ENCODE measurements at places on chromosomes 3 and 15.

DNA sequence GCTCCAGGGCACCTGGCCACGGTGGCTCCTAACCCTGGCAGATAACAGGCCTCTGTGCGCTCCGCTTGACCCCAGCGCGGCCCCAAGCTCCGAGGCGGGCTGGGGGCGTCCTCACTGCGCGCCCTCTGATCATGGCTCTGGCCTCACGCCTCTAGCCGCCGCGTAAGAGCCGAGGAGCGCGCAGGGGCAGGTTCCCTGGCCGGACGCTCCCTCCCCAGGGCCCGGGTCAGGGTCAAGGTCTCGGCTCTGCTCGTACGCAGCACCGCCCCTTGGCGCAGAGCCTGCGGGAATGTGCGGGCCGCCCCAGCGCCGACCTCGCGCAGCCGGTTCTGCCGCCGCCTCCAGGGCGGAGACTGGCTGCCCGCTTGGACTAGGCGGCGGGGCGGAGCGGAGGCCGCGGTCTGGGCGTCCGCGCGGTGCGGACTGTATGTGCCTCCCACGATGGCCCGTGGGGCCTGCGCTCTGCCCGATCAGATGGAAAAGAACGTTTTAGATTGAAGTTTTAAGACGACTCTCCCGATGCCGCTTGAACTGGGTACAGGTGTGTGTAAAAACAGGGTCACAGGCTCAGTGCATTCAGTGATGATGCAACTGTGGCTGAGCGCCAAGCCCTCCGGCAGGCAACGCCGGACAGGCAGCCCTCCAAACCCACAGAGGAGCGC, 40.8 kb downstream of the CHST14 start:
- DNase-seq = peak; percentile 23

DNA sequence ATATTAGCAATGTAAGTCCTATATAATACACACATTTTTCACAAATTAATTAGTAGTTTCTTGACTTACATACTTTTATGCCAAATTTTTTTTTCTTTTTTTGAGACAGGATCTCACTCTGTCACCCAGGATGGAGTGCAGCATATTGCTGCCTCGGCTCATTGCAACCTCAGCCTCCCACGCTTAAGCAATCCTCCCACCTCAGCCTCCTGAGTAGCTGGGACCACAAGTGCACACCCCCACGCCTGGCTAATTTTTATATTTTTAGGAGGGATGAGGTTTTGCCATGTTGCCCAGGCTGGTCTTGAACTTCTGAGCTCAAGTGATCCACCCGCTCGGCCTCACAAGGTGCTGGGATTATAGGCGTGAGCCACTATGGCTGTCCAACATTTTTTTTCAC, 54.6 kb downstream of the RNF111 start:
- DNase-seq = no peak

DNA sequence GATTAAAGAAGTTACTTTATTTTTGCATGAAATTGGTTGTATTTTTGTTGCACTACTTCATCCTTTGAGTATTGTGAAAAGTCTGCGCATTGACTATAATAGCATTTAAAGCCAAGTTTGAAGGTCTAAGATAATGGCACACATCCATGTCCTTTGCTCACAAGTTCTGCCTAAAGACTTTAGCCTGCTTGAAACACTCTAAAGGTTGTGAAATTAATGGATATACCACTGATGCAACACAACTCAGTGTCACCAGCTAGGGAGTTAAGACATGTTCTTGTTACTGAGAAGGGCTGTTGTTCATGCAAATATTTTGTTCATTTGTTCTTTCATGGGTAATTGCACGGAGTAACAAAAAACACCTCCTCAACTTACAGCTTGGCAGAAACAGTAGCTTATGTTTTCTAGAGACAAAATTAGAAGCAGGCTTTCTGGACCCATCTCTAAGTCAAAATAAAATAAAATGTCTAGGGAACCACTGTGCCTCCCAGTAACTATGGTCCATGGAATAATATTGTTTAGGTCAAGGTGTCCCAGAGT, 83.9 kb downstream of the PPARG start:
- DNase-seq = no peak

DNA sequence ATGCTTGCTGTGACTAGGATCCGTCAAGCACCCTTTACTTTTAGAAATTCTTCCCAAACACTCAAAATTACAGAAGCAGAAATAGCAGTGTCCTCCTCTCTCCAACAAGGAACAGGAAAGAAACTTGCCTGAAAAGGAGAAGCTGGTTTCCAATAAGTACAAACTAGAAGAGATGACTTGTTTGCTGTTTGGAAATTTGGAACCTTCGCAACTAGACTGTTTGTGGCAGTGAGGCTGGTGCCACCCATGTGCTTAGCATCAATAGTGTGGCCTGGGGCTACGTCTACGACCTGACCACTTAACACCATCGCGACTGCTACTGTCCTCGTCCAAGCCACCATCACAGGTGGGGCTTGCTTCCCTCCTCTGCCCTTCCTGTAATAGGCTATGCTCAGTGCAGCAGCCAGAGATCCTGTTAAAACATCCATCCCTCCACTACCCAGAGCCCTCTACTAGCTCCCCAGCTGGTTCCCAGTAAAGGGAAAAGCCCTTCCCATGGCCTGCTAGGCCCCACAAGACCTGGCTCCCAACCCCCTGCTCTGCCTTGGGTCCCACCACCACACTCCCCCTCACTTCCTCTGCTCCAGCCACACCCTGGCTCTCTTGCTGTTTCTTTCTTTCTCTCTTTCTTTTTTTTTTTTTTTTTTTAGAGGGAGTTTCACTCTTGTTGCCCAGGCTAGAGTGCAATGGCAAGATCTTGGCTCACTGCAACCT, 52.6 kb upstream of the CCR2 start:
- no peak for DNase-seq

DNA sequence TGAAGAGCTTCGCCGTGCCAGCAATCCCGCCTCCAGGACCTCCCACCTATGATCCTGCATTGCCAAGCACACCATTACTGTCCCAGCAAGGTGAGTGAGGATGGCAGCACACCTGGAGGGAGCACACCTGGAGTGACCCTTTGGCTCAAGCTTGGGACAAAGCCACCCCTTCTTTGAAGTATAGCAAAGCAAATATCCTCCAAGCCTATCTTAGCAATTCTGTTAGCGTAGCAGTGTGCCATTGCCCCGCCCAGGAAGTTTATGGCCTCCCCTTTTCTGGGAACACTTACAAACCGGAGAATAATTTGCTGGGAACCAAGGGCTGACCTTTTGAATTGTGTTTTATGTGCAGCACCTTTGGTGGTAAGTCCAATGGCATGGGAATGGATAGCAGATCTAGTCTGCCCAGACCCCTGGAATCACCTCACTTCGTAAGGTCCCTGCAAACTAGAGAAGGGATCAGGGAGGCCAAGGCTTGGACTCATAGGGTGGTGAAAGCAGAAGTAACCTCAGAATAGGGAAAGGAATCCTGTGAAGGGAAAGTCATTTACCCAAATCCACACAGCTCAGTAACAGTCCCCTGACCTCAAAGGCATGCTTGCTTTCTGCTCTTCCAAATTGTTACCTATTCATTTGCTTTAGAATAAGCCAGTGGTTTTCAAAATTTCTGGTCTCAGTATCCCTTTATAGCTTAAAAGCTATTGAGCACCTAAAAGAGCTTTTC, 70.1 kb downstream of the HCN4 start:
- DNase-seq = no peak

- peak; percentile 86 for DNase-seq
Measured at GRCh38 chr3:60579734-60580133, 671.5 kb downstream of the FHIT start.

DNA sequence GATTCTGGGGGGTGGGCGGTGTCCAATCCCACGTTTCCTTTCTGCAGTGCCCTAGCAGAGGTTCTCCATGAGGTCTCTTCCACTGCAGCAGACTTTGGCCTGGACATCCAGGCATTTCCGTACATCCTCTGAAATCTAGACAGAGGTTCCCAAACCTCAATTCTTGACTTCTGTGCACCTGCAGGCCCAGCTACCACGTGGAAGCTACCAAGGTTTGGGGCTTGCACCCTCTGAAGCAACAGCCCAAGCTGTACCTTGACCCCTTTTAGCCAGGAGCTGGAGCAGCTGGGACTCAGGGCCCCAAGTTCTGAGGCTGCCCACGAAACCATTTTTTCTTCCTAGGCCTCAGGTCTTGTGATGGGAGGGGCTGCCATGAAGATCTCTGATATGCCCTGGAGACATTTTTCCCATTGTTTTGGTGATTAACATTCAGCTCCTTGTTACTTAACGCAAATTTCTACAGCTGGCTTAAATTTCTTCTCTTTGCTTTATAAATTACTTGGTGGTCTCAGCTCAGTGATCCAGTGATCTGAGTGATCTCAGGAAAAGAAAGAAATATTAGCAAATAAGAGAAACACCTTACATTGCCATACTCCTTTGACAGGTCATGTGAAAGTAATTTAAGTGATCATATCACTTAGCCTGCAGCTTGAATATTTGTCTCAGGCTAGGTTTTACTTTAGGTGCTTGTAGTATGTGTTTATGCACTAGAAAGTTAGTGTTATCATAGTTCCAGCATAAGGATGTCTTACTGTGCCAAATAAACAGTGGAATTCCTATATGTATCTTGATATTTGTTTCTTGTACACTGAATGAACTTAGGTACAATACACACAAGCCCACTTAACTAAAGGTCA, 3.0 kb downstream of the SNAP23 start:
- DNase-seq = no peak

DNA sequence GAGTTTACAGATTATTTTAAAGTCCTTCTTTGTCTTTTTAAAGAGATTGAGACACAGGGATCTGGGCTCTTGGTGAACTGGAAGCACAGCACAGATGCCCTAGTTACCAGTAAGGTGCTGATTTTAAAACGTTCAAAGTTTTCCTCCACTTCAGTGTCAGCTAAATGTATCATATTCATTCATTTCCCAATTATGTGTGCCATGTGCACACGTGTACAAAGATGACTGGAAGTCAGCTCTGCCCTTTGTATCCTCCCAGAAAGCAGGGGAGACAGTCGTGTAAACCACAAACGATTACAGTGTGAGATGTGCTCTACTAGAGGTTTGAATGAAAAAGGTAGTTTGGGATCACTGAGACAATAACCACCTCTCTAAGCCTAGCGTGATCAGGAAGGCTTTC, 730 bp downstream of the ZKSCAN7 start:
- peak; percentile 16 for DNase-seq

DNA sequence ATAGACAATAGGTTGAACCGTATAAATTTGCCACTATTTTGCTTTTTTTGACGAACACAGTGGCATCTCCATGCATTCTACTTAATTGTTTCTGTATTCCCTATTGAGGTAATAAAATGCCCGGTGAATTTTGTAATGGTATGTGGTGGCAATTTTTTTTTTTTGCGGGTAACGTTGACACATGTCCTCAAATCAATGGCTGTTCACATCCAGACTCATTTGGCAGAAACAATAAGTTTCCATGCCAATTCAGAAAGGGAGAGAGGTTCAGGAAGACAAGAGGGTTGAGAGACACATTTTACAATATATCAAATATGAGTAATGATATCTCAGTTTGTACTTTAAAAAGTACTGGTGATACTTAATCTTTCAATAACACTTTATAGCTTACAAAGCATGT, 463.9 kb downstream of the WDR72 start:
- DNase-seq = no peak

DNA sequence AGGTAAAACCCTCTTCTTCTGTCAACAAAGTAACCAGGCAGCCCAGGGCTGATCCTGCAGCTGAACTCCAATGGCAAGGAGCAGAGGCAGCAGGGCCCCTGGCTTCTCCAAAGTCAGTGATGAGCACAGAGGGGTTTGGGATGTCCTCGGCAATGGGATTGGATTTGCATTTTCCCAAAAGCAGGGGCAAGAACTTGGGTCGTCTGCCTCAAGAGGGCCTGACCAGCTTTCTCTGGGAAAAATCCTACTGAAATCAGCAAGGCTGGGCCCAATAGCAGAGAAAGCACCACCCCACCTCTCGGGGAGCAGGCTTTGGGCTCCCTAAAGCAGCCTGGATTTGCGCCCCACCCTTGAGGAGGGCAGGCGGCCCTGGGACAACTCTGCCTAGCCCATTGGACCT, 210.0 kb upstream of the IGF1R start:
- DNase-seq = no peak

DNA sequence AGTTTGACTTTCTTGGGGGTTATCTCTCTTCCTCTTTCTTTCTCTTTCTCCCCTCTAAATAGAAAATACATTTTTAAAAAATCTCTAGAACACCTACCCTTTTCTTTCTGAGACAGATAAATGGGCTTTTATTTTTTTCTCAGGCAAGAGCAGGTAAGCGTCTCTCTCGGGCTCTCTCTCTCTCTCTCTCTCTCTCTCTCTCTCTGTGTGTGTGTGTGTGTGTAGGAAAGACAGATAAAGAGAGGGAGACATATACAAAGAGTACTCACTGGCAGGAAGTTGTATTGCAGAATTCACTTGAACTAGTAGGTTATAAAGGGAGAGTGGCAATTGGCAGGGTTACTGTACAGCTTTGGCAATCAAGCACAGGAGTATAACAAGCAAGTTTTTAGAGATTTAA, 118.1 kb upstream of the LSAMP start:
- DNase-seq = no peak

- no peak for DNase-seq
Measured at GRCh38 chr3:45832699-45833098, 9.2 kb downstream of the LZTFL1 start.

GRCh38 chr15:77497942-77498361, 77.3 kb downstream of the HMG20A start:
- peak; percentile 33 for DNase-seq

DNA sequence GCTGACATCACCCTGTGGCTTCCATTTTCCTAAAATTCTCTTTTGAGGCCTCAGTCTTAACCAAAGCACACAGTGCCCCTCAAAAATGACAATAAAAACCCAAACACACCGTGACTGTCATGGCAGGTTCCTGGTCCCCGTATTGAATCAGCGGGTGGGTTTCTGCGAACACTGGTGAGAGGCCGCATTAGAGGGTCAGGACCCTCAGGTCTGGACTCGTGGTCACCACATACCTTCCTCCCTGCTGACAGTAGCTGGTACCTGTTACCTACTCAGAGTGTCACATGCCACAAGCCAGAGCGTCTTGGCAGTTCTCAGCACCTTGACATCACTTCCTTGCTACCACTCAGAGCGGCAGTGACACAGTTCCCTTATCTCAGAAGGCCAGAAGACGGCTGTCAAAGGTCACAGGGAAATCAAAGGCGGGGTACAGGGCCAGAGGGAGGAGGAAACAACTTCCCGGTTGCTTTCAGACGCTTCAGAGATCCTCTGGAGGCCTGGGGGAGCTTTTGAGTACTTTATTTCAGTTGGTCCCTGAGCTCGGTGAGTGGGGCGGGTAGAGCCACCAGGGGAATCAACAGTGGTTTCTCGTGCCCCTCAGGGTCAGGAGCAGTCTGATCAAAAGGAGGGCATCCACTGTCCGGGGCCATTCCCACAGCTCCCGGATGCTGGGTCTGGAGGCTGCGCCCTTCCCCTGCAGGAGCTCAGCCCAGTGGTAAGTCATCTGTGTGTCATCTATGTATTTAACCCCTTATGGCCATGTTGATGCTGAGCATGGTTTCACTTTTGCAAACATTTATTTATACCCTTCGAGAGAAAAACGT, at the start of the genes CCR5AS and CCRL2:
TSS of gene CCR5AS (minus strand) at position 279 of the 824 bp plus-strand sequence.
TSS of gene CCRL2 (plus strand) at position 472 of the 824 bp plus-strand sequence. CDS start 821 bp downstream, outside the sequence.
- peak; percentile 35 for DNase-seq

DNA sequence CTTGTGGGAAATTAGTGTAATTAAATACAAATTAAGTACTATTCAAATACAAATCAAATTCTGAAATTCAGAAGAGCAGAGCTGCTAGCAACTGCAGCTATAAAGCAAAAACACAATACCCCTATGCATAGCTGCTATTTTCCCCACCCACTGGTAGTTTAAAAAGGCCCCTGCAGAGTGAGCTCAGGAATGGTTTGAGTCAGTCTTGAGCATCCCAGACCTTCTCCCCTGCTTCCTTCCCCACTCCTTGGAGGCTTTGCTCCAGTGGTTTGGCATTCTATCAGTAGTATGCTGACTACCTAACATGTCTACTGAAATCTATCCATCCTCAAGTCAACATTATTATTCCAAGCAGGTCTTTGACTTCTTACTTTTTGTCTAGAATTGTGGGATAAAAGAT, 53.0 kb downstream of the EFHB start:
- DNase-seq = no peak

- no peak for DNase-seq
Measured at GRCh38 chr15:62287066-62287857, 122.2 kb upstream of the C2CD4B start.

All from astrocyte of the spinal cord (primary cell).